ENCODE measurements at places on chromosomes 7 and 10. TPM values are rescaled to one million over a fixed set of nuclear protein-coding genes. Genes with fewer than 3 reads are reported as not detected.

The PALD1 gene
- 1.6 TPM for total RNA-seq

The LRRC18 gene
- total RNA-seq: not detected

The ZNF804B gene
- not detected for total RNA-seq

The CYP3A4 gene
- not detected for total RNA-seq

The ERLIN1 gene
- 33.7 TPM for total RNA-seq

The IGFBP1 gene
- total RNA-seq: 0.38 TPM

The C7orf33 gene
- total RNA-seq: not detected

The ATG9B gene
- not detected for total RNA-seq

The TMUB1 gene
- total RNA-seq: 48.4 TPM

The ZNF862 gene
- 0.75 TPM for total RNA-seq
